ENCODE measurements at places on chromosomes 4 and X.

- no peak for DNase-seq
These were observed 40.0 kb downstream of the NELFA start for GRCh38 chr4:1968686-1969295.

GRCh38 chr4:11106190-11106589 lies 322.5 kb downstream of the HS3ST1 start:
- no peak for DNase-seq

DNA sequence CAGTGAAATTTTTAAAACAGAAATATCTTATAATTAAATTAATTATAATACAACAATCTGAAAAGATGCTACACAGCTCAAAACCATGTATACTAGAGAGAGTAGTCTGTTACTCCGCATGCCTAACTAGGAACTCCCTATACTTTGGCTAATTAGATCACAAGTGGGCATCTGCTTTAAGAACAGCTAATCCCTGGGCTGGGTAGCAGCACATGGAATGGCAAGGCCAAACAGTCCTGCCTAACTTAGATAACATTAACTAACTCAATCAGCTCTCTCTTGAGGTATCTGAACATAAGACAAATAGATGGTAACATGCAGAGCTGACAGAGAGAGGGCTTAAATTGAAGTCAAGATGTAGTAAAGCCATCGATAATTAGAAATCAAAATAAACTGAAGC lies 9.9 kb downstream of the CHIC2 start:
- DNase-seq: no peak

DNA sequence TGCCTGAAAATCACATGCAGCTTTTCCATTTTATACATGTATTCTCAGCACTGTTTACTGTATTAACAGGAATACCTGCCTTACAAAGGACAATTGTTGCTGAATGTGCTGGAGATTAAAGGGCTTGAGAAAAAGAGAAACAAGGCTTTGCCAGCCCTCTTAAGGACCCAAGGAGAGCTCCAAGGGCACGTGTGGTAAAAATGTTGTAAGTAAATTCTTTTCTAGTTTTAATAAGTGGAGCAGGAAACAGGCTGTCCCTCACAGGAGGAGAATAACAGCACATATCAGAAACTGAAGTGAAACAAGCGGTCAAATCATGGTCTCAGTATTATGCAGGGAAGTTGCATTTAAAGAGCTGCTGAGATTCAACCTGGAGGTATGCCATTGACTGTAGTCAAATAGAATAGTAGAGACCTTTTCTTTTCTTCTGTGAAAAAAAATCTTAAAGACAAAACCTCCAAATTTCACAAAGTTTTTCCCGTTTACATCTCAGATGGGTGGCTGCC lies 18.5 kb downstream of the IGFBP7 start:
- no peak for DNase-seq

GRCh38 chr4:96073461-96073860 lies 233.6 kb downstream of the PDHA2 start:
- no peak for DNase-seq

DNA sequence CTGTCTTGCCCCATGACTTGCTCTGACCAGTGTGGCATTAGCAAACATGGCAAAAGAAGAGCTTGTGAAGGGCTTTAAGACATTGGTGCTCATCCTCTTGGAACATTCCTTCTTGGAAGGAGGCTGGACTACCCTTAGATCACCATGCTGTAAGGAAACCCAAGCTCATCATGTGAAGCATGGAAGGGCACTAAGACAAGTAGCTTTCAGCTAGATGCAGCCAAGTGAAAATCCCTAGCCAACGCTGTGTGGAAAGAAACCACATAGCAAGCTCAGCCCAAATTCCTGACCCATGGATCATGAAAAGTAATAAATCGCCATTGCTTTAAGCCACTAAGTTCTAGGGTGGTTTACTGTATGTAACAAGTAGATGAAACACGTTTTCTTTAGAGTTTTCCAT lies 12.4 kb upstream of the PACRGL start:
- DNase-seq: no peak

GRCh38 chrX:48465336-48465933 lies 4.6 kb downstream of the SLC38A5 start:
- DNase-seq: no peak

DNA sequence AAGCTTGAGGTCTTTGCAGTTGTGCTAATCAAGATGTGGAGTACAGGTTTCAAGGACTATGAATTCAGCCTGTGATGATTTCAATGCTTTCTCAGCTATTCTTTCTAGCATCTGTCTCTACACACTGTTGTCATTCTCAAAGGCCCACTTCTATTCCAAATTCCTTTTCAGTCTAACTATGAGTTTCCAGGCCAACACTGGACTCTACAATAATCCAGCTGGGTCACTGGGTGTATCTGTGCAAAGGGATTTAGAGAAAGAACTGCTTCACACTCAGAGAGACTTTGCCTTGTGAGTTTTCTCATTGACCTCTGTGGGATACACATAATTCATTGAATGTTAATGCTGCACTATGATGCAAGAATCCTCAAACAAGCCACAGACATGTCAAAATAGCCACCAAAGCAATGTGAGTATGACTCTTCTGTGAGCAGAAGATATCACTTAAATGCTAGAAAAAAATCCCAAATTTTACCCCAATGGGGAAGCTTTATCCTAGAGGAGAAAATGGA lies 171.8 kb upstream of the CLNK start:
- DNase-seq: no peak

- DNase-seq: no peak
These were observed 258.8 kb upstream of the GNPDA2 start for GRCh38 chr4:44985152-44985551.

DNA sequence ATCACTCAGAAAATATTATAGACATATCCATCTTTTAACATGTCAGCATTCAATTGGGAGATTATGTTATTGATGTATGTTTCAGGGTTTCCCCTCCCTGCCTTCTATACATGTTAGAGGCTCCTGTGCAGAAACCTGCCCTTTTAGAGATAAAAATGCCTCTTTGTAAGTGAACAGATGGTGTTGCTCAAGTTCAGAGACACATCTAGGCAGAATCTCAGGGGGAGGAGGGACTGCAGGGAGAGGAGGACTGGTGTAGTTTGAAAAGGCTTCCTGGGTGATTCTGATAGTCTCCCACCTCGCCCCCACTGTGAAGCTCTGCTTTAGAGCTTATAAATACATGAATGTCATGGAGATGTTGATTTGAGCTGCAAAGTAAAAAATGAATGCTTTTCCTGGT lies 12.0 kb upstream of the UNC5C start:
- DNase-seq: no peak

GRCh38 chr4:168570466-168570865 lies 73.6 kb downstream of the PALLD start:
- DNase-seq: no peak

DNA sequence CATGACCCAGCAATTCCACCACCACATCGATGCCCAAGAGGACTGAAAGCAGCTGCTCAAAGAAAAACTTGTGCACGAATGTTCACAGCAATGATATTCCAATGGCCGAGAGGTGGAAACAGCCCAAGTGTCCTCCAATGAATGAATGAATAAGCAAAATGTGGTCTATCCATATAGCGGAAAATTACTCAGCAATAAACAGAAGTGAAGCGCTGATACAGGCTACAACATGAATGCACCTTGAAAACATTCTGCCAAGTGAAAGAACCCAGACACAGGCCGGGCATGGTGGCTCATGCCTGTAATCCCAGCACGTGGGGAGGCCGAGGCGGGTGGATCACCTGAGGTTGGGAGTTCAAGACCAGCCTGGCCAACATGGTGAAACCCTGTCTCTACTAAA lies 5.2 kb upstream of the SLC2A9 start:
- no peak for DNase-seq

DNA sequence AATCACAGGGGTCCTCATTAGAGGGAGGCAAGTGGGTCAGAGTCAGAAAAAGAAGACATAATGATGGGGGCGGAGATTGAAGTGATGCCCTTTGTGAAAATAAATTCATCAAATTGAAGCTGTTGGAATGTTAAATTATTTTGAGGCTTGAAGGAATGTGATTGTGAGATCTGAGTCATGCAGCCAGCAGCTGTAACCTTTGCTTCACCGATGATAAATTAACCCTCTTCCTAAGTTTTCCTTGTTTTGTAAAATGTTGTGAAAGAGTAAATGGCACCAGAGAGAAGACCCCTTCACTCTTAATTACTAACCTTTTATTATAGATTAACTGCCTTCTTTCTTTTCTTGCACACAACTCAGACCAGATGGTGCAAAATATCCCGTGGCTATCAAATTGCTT lies 47.7 kb upstream of the FAM9A start:
- no peak for DNase-seq

DNA sequence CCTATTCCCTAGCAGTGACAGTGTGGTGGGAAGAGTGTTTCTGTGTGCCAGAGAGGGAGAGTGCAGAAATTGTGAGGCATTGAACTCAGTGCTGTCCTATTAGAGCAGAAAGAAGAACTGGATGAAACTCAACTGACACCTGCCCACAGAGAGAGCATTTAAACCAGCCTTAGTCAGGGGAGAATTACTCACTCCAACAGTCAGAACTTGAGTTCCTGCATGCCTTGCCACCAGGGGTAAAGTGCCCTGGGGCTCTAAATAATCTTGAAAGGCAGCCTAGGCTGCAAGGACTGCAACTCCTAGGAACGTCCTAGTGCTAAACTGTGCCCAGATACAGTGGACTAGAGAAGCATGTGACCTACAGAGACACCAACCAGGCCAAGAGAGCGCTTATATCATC lies 12.8 kb downstream of the CYSLTR1 start:
- DNase-seq: no peak

DNA sequence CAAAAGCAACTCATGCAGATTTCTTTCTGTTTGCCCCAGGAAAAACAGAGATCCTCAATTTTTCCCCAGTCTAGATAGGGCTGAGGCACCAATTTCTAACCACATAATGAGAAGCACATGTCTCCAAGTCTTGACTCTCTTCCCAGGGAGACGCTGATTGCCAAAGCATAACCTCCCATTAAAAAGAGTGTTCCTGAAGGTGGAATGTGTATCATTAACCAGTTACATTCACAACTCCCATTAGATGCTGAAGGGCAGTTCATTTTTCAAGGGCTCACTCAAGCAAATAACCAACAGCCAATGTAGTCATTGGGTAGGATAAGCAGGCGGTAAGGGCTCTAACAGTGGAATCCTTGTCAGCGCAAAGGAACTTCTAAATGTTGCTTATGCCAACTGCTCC lies 27.5 kb downstream of the TMEM47 start:
- no peak for DNase-seq

GRCh38 chrX:134073341-134073740 lies 87.9 kb upstream of the GPC3 start:
- DNase-seq: no peak

DNA sequence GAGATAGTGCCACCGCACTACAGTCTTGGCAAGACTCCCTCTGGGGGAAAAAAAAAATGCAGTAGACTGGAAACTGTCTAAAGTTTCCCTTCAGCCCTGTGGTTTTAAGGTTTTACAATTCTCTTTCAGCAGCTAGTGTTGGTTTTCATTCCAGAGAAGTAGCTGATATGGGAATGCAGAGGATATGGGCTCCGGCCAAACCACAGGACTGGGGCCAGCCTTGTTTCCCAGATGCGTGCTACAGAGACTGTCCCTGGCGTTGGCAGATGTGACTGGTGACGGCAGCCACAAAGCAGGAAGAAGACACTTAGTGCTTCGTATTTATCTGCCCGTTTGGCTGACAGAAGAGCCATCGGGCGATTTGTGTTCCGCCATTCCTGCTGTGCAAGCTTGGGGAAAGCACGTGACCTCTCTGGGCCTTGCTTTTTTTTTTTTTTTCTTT lies 43.2 kb downstream of the ZBTB49 start:
- DNase-seq: no peak

GRCh38 chrX:10756441-10756840 lies 136.1 kb upstream of the MID1 start:
- no peak for DNase-seq

DNA sequence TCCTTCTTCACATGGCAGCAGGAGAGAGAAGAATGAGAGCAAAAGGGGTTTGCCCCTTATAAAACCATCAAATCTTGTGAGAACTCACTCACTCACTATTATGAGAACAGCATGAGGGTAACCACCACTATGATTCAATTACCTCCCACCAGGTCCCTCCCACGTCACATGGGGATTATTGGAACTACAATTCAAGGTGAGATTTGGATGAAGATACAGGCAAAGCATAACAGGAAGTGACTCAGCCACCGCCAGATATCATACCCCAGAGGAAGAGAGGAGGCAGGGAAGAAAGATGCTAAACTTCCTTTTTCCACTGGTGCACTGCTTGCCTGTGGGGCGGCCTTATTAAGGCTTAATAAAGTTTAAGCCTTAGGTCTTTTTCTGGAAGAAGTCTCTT lies 766.1 kb downstream of the KCTD8 start:
- no peak for DNase-seq

GRCh38 chr4:88807499-88807898 lies 109.9 kb upstream of the NAP1L5 start:
- no peak for DNase-seq

- DNase-seq: no peak
These were observed 8.5 kb downstream of the NAT8L start for GRCh38 chr4:2067446-2068197.

DNA sequence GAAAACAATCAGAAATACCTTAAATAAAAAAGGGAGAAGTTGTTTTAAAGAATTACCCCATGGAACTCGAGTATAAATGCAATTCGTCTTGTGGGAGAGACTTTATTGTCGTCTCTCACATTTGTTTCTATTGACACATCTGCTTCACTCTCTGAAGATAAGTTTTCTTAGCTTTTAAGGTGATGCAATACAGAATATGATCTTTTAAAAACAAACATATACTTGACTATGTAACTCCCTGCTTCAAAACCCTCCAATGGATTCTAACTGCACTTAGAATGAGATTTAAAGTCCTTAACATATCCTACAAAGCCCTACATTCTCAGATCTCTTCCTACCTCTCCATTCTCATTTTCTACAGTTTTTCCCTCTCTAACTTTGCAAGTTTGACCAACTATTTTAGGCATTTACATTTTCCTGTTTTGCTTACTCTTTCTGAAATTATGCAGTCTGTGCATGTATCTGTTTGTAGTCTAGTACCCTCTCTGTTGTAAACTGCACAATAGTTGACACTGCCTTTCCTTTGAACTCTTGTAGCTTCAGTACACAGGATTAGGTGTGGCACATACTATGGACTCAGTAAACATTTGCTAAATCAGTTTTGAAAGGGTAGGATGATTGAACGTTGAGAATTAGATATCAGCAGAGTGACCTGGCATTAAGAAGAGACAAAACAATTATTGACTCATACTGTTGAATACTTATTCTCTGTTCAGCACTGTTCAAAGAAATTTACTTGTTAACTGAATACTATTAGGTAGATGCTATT lies 59.8 kb downstream of the AGTR2 start:
- no peak for DNase-seq

- DNase-seq: no peak
These were observed 22.8 kb upstream of the TBL1X start for GRCh38 chrX:9442056-9442455.

DNA sequence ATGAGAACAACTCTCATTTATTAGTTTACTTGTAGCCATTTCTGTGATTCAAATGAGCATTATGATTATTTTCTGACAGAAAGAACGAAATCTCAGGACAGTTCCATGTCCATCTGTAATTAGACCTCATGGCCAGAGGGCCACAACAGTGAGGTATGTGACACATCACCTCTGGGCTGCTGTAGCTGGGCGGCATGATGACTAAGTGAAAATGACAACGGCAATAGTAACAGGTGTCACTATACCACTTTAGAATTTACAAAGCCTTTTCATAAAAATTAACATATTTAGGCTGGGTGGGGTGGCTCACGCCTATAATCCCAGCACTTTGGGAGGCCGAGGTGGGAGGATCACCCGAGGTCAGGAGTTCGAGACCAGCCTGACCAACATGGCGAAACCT lies 252.6 kb downstream of the CBR4 start:
- DNase-seq: no peak

GRCh38 chr4:119240128-119240527 lies 27.6 kb downstream of the USP53 start:
- DNase-seq: no peak

- no peak for DNase-seq
These were observed 68.3 kb downstream of the CRMP1 start for GRCh38 chr4:5824635-5825034.

Data from activated naive CD8-positive, alpha-beta T cell treated with anti-CD3 and anti-CD28 coated beads, Interleukin-2, amount 50 U/mL, for 16 hours (primary cell).